ENCODE measurements at places on chromosomes 13 and 19.
A peak's percentile ranks its signal among the peaks of the same experiment; 100 is the strongest.

DNA sequence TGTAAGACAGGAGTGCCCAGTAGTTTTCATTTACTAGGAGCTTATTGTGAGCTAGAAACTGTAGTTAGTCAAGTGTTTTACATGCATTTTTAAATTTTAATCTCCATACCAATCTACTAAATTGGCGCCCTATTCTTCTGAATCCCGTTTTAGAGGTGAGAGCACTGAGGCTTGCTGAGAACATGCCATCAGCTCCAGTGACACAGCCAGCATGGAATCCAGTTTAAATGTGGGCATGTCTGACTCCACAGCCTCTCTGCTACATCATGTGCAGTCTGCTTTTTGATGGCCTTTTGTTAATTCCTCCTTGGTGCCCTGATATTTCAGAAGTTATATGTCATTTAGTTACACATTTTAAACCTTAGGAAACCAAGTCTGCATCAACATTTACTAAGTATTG lies 325.4 kb downstream of the DLEU7 start:
- DNase-seq = no peak

DNA sequence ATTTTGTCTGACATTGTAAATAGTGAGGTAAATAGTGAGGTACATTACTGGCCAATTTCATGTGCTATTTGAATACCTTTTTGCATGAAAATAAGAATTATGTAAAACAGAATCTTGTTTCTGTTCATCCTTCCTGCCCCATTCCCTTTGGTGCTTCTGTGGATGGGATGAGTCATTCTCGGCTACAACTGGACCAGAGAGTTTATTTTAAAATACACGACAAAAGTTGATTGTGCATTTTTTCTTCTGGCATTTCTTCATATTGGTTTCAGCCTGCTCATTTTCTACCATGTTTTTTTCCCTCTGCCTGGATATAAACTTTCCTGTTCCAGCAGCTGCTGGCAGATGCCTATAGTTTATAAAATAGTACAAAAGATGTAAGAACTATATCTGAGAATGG lies 107.5 kb downstream of the CYSLTR2 start:
- no peak for DNase-seq

GRCh38 chr19:28516415-28516872 lies 696.5 kb downstream of the UQCRFS1 start:
- DNase-seq = no peak

- DNase-seq = no peak
Observed at GRCh38 chr13:44317752-44318151, 55.9 kb upstream of the SERP2 start.

GRCh38 chr19:50932018-50932689 lies 20.7 kb downstream of the KLK5 start:
- DNase-seq = peak; percentile 90

- DNase-seq = no peak
Observed at GRCh38 chr13:106524108-106524507, 11.4 kb downstream of the EFNB2 start.

- DNase-seq = no peak
Observed at GRCh38 chr13:46337700-46338099, 49.4 kb downstream of the RUBCNL start.

GRCh38 chr13:72204291-72204690 lies 337.3 kb upstream of the DACH1 start:
- DNase-seq = no peak

- DNase-seq = no peak
Observed at GRCh38 chr19:21092109-21092508, 10.1 kb downstream of the ZNF714 start.

GRCh38 chr13:25689539-25689938 lies 317.8 kb downstream of the ATP8A2 start:
- no peak for DNase-seq

DNA sequence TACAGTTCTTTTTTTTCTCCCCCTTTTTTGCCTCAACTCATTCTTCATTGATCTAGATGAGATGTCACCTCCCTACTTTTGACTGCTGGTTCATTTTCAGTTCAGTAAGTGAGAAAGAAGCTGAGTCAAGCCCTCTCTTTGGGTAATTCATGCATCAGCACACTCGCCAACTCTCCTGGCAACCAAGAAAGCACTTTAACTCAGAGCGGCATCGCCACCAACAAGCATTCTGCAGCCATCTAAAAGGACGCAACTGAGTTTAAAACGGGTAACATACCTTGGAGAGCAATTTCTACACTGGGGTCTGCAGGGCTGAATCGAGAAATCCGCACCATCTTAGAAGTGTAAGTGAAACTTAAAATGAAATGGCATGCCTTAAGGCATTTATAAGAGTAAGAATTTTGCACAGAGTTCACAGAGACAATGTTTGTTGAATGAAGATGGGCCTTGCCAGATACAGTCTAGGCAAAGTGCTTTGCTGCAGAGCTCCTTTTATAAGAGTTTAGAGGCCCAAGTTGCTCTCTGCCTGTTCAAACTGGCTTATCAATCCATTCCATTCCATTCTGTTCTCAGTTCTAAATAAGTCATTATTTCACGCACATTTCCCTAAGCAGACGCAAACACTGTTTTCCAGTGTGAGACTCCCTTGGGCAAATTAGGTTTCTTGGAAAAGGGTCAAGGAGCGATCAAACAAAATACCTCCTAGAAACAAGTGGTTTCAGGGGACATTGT lies 338.0 kb downstream of the ENOX1 start:
- DNase-seq = no peak

DNA sequence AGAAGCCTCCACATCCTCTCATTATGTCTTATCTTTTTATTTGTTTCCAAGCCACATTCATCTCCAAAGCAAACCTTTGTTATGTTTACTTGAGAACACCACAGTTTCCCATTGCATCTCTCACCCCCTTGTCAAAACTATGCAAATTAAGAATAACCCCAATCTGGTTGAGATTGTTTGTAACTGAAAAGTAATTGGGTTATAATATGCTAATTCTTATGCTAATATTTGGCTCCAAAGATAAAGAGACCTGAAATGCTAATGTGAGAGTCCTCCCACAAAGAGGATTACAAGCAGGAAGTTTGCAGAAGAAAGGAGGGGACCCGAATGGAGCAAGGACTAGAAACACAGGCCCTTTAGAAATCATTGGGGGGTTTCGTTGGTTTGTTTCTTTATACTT lies 92.9 kb upstream of the UBL3 start:
- DNase-seq = no peak
